ENCODE measurements at places on chromosomes 16 and 17.

DNA sequence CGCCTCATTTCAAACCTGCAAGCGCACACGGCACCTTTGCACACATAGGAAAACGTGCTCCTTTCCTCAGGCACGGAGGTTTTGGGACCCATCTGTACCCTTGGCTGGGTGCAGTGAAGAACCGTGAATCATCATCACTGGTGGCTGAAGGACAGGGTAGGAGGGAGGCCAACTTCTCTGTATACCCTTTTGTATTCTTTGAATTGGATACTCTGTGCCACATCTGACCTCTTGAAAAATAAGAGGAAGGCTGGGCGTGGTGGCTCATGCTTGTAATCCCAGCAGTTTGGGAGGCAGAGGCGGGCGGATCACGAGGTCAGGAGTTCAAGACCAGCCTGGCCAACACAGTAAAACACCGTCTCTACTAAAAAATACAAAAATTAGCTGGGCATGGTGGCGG, 11.7 kb downstream of the GPRC5B start:
- no peak for DNase-seq

DNA sequence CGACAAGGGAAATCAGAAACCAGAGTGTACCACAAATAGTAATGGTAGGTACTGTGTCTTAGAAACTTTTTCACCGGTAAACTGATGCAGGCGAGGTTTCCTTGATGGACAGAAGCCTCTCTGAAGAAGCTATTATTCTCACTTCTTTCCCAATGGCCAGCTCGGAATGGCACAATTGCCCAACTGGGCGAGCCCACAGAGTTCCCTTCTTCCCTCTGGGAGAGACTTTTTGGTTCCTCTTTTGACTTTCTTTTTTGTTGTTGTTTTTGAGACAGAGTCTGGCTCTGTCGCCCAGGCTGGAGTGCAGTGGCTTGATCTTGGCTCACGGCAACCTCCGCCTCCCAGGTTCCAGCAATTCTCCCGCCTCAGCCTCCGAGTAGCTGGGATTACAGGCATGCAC, 16.9 kb downstream of the SLC43A2 start:
- DNase-seq = no peak

DNA sequence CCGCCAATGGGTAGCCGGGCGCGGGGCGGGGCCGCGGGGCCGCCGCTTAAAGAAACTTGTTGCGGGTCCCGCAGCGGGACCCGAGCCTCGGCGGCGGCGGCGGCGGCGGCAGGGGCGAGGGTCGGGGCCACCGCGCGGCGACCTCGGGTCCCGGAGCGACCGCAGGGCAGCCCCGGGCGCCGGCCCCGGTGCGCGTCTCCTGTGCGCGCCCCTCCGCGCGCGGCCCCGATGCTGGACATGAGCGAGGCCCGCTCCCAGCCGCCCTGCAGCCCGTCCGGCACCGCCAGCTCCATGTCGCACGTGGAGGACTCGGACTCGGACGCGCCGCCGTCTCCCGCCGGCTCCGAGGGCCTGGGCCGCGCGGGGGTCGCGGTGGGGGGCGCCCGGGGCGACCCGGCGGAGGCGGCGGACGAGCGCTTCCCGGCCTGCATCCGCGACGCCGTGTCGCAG, at the start of gene SOX8:
SOX8 (plus strand) TSS at position 76 of the 450 bp plus-strand sequence; CDS start at position 229, 153 bp downstream.
- DNase-seq = no peak

GRCh38 chr17:11986942-11987329, 10.3 kb downstream of the ZNF18 start:
- peak; percentile 32 for DNase-seq

DNA sequence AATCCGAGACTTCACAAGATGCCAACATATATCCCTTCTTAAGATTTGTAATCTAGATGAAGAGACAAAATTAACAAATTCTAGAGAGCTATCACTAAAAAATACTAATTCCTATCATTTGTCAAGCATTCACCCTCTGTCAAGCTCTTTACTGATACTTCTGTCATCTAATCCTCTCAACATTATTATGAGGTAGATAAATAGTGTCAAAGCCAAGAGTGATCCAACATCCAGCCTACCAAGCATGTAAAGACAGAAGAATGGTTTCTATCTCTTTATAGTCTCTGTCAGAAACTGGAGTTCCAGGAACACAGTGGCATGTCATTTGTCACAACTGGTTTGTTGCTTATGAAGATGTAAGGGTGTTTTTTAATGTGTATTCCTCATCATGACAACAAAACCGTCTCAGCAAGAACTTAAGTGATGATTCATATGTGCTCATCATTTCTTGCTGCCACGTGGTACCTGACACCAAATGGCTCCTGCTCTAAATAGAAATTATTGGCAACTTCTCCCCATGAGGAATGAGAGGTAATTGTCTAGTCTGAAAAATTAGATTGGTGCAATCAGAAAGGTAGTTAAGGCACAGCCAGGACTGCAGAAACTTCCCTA, 196.8 kb downstream of the TOX3 start:
- no peak for DNase-seq

GRCh38 chr17:19596869-19597268, 51.7 kb upstream of the ALDH3A2 start:
- DNase-seq = no peak

- no peak for DNase-seq
Measured at GRCh38 chr16:25734430-25735385, 42.9 kb downstream of the HS3ST4 start.

DNA sequence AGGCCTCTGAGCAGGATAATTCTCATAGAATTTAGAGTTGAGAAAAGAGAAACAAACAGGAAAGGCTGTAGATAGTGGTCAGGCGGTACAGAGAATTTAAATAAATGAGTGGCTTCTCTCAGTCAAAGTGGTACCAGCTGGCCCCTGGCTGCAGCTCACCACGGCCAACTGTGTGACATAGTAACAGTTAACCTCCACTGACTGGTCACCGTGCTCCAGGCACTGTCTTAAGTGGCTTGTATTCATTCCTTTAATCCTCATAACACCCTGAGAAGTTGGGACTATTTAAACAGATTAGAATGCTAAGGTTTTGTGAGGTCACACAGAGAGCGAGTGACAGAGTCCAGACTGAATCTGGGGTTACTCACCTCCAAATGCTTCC, 108.9 kb downstream of the GNAO1 start:
- no peak for DNase-seq

DNA sequence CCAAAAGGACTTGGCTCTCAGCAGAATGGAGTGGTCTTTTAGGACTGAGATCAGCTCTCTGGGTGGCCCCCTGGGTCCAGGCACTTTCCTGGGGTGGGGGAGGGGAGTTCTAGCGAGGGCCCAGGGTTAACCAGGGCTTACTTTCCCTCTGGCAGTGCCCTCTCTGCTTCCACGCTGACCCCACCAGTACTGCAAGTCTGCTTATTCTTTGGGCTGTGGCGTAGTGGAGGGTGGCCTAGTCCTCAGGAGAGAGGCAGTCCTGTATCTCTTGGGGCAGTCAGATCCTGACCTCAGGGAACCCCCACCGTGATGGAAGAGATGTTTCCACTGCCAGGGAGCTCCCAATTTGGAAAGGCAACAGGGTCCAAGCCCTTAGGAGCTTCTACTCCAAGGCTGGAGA, 79.4 kb downstream of the CCDC182 start:
- DNase-seq = no peak

- no peak for DNase-seq
Measured at GRCh38 chr16:85042606-85043005, 15.0 kb downstream of the KIAA0513 start.

GRCh38 chr17:21033350-21033749, 9.5 kb downstream of the USP22 start:
- DNase-seq = no peak

DNA sequence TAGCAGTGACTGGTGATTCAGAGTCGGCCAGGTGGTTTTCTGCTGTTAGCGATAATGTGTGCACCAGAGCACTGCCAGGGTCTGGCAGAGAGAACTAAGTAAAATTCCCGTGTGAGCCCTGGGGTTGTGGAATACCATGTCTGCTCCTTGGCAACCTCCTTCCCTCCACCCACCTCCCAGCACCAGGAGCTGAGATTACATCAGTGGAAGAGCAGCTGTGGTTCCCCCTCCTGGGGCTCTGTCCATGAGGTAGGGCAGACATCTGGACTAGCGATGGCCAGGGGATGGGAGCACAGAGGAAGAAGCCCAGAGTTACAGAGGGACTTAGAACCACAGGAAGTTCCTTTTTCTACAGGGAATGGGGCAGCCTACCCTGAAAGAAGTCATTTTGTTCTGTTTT, 15.8 kb downstream of the CLEC10A start:
- DNase-seq = no peak

Measured in urinary bladder (tissue), 4 donors.